ENCODE measurements at places on chromosomes 3 and 15. TPM values are rescaled to one million over a fixed set of nuclear protein-coding genes. Genes with fewer than 3 reads are reported as not detected.

CHMP2B gene
- 54.0 TPM for total RNA-seq

STAG1 gene
- 26.0 TPM for total RNA-seq

ROPN1 gene
- not detected for total RNA-seq

CFAP161 gene
- 0.17 TPM for total RNA-seq

LRRC3B gene
- total RNA-seq, result 0.37 TPM

SLC22A14 gene
- 0.46 TPM for total RNA-seq

CELF6 gene
- 2.1 TPM for total RNA-seq

RTP2 gene
- total RNA-seq, result not detected

ADCY5 gene
- 25.8 TPM for total RNA-seq

ISLR gene
- 53.0 TPM for total RNA-seq

TMCO5A gene
- total RNA-seq, result 0.14 TPM

CNTN6 gene
- total RNA-seq, result not detected

- DNase-seq, result no peak
Observed at GRCh38 chr3:147130461-147130860, 275.9 kb downstream of the ZIC4 start.

DNA sequence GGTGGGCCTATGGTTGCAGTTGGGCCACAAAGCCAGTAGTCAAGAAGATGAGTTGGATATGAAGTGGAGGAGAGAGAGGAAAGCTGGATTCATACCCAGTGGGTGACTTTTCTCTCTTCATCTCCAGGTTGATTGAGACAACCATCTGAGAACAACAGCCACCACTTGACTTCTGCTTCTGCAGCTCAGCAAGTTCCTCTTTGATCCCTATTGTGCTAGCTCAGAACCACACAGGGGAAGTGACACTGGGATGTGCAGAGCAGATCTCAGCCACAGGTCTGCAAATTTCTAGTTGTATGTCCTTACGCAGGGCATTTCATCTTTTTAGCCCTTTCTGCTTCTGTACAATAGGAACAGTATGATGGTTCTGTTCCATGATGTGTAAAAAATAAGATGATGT lies 459.2 kb upstream of the ARRDC4 start:
- DNase-seq, result no peak

GRCh38 chr15:88788036-88788435 lies 15.2 kb upstream of the ACAN start:
- no peak for DNase-seq

GRCh38 chr3:189273736-189274135 lies 102.0 kb downstream of the TPRG1 start:
- DNase-seq, result no peak

- DNase-seq, result no peak
Observed at GRCh38 chr3:52228751-52229291, 3.4 kb upstream of the TLR9 start.

- no peak for DNase-seq
Observed at GRCh38 chr3:128100161-128100560, 23.5 kb downstream of the RUVBL1 start.

GRCh38 chr3:9884555-9885165 lies 4.6 kb upstream of the CIDEC start:
- no peak for DNase-seq

DNA sequence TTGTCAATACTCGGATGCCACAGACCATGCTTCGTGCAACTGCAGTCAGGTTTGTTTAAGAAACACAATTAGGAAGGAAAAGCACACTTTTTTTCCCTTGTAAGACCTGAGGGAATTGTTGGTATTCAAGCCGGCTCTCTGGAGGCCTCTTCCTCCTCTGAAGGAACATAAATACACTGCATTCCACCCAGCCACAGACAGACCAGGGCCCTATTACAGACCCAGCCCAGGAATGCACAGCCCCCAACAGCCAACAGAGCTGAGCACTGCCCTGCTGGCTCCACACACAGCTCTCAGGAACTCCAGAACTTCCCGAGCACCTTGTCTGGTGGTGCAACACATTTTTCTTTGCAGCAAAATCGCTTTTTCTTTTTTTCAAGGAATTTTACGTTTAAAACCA lies 488.7 kb upstream of the PROK2 start:
- DNase-seq, result no peak

GRCh38 chr3:40768536-40768935 lies 243.8 kb downstream of the ZNF621 start:
- DNase-seq, result no peak

DNA sequence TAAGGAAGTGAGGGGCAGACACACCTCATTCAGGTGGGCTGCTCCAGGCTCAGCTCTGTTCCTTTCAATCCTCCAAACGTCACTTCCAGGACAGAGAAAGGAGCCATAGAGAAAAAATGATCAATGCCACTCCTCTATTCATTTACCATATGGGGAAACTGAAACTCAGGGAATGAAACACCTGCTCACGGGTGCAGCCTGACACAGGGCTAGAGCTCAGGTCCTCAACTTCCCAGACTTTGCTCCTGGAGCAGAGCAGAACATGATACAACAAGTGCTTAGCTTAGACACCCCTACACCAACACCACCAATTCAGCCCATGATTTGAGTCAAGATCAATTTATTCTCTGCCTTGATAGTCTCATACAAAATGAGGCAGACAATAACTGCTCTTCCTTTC lies 58.5 kb upstream of the LPP start:
- no peak for DNase-seq

- no peak for DNase-seq
Observed at GRCh38 chr3:59802045-59802444, 752.2 kb upstream of the CFAP20DC start.

GRCh38 chr3:45881078-45882022 lies 5.0 kb upstream of the CCR9 start:
- no peak for DNase-seq

- no peak for DNase-seq
Observed at GRCh38 chr3:157248590-157249422, 88.9 kb upstream of the CCNL1 start.

GRCh38 chr15:70374096-70374495 lies 276.4 kb upstream of the TLE3 start:
- DNase-seq, result no peak

- no peak for DNase-seq
Observed at GRCh38 chr3:100086401-100086800, 27.9 kb downstream of the FILIP1L start.

DNA sequence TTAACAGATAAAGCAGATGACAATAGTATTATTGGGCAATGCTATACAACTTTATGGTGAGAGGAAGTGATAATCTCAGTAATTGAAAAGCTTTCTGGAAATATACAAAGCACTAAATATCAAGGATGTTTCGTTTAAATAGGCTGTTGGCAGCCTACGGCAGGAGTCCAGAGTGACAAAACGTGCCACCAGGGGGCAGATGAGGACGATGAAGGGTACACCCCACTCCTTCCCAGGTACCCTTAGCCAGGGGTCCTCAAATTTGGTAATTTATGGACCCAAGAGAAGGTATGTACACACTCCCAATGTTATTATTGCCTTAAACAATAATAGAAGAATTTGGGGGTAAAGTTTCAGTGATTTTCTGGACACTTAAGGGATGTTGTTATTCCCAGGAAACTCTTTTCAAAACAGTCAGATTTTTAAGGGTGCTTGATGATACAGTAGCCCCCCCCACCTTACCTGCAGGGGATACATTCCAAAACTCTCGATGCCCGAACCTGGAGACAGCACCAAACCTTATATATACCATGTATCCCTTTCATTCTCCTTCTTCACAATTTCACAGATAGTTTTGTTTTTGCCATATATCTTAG lies 1.4 kb upstream of the MAGEL2 start:
- DNase-seq, result no peak

DNA sequence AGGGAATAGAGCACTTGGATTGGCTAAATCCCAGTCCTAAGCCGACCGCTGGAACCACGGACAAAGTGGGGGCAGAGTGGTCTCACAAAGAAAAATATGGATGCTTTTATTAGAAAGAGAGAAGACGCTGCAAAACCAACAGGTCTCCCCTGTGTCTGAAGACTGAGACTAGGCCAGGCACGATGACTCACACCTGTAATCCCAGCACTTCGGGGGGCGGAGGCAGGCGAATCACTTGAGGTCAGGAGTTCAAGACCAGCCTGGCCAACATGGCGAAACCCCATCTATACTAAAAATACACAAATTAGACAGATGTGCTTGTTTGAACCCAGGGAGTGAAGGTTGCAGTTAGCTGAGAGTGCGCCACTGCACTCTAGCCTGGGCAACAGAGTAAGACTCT lies 61.8 kb downstream of the ZDHHC19 start:
- no peak for DNase-seq

All from mucosa of gallbladder (tissue), 1 donor.